ENCODE measurements at places on chromosomes 7 and 10.
A peak's percentile ranks its signal among the peaks of the same experiment; 100 is the strongest.

DNA sequence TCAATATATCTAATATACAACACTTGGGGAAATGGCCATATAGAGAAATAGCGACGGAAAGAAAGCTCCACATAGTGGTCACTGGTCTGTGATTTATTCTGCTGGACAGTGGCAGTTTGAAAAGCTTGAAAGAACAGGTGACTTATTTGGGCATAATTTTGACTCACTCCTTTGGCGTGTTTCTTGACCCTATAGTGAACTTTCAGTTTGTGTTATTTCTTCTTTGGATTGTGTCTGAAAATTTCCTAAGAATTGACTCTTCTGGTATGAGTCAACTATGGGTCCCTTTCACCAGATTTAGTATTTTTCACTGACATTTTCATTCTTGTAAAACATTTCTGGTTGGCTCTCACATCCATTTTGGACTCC, 25.8 kb upstream of the IMMP2L start:
- no peak for DNase-seq

- DNase-seq: no peak
Measured at GRCh38 chr7:158273138-158273651, 314.4 kb downstream of the PTPRN2 start.

DNA sequence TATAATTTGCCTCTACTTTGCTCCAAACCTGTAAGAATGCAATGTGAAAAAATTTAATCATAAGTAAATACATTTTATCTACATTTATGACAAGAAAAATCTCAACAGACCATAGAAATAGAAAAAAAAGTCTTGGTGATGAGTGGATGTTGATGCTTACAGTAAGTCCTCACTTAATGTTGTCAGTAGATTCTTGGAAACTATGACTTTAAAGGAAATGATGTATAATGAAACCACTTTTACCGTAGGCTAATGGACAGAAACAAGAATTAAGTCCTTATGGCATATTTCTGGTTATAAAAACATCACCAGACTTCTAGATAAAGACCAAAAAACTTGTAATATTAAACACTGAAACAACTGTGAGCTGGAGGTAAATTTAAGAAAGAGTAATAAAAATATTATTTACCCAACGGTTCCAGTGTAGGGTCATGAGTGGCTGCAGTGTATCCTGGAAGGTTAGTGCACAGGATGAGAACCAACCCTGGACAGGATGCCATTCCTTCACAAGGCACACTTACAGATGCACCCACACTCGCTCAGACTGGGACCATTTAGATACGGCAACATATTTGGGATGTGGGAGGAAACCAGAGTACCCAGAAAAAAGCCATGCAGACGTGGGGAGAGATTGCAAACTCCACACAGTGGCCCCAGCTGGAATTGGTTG, 76.3 kb downstream of the GLCCI1 start:
- no peak for DNase-seq

DNA sequence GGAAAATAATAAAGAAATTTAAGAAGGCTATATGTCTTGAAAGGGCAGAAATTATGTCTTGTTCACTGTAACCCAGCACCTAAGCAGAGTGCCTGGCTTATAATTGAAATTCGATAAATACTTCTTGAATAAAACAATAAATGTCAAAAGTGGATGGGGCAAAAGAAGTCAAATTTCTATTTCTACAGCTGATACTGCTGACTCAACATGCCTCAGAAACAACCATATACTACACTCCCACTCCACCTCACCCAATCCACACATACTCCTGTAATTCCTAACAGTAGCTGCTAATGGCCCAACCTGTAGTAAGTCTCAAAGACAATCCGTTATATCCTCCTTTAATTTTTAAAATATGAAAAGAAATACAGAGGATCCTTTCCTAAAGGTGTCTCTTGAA, 48.1 kb upstream of the LRRN3 start:
- DNase-seq: no peak

DNA sequence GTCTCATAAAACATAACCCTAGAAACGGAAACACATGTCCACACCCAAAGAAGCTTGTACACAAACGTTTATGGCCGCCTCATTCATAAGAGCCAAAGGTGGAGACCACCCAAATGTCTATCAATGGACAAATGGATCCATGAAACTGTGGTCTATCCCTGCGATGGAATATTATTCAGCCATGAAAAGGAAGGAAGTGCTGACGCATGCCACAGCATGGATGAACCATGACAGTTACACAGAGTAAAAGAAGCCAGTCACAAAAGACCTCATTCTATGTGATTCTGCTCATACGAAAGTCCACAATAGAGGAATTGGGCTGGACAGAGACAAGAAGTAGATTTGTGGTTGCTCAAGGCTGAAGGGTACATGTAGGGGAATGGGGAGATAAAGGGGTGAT, 10.8 kb downstream of the CHST15 start:
- DNase-seq: no peak

DNA sequence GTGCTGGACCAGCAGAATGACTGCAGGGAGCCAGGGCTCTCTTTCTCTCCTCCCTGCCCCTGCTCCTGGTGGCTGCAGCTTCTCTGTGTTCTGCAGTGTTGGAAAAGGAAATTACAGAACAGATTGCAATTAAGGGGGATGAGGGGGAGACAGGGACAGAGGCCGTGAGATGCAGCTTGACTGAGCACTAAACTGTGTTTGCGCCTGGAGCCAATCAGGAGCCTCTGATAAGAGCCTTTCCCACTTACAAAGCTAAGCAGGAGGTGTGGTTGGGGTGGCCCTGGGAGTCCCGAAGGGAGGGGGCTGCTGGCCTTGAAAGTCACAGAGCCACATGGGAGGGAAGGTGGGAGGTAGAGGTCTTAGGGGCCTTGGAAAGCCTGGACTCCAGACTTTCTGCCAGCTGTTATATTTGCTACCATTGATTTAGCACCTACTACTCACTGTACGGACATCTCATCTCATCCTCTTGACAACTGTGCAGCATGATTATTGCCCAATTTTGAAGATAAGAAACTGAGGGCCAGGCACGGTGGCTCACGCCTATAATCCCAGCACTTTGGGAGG, 26.7 kb downstream of the TRIM8 start:
- no peak for DNase-seq

- DNase-seq: peak; percentile 56
Measured at GRCh38 chr7:100407285-100408180, 21.0 kb downstream of the ZCWPW1 start.

DNA sequence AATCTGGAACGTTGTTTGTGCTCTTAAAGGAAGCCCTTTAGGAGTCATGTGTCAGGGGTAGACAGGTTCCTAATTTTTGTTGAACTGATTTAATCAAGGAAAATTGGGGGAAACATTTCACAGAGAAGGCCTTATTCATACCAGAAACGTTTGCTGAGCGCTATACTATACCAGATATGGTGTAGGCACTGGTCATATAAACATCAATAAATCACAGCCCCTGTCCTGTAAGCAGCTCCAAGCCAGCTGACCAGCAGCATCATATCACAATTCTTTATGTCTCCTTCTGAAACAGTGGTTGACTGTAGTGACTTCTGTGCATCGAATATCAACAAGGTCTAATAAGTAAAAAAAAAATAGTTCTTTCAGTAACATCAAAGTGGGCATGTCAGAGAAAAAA, 1.1 kb downstream of the TMEM178B start:
- DNase-seq: no peak

DNA sequence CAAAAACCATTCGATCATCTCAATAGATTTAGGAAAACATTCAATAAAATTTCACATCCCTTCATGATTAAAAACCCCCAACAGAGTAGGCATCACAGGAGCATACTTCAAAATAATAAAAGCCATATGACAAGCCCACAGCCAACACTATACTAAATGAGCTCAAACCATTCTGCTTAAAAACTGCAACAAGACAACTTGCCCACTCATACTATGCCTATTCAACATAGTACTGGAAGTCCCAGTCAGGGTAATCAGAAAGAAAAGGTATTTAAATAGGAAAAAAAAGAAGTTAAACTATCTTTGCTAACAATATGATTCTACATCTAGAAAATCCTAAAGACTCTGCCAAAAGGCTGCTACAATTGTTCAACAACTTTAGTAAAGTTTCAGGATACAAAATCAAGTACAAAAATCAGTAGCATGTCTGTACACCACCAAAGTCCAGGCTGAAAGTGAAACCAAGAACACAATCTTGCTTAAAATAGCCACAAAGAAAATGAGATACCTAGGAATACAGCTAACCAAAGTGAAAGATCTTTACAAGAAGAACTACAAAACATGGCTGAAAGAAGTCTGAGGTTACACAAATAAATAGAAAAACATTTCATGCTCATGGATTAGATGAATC, 882.6 kb downstream of the GRM8 start:
- no peak for DNase-seq

DNA sequence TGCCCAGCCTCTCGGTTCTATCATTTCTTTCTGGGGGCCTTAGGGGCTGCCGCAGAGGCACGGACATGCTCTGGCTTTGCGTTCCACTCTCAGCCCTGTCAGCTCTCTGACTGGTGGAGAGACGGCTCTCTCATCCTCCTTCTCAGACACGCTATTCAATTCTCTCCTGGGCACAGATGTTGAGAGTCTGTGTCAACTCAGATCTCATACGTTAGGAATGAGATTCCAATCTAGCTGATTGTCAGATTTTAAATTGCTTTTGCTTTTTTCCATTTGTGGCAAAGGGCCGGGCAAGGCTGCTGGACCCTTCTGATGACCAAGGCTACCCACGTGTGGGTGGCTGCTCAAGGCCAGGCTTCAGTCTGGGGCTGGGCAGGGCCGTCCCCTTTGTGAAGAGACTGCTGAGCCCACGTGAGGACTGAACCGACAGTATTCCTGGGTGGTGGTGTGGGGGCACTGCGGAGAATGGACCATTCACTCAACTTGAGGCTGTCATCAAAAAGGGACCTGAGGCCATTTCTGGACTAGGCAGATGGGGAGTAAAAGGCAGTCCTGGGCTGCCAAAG, 71.5 kb downstream of the CLEC2L start:
- DNase-seq: no peak

GRCh38 chr7:27200761-27201579, 1.1 kb upstream of the HOXA13 start:
- DNase-seq: no peak

GRCh38 chr7:73827567-73828106, 3.2 kb upstream of the CLDN4 start:
- no peak for DNase-seq

DNA sequence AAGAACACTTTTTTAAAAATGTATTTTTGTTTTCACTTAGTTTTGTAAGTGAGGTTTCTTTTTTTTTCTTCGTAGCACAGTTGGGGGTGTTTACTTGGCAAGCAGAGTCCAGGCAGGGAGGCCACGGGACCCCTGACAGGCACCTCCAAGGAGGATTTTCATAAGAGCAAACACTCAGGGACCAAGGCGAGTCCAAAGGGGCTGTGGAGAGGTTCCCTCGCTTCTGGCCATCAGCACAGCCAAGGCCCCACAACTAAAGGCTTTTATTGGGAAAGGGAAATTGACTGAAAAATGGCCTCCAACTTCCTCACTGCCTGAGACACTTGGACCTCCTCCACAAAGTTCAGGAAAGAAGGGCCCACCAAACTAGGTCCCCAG, 173.8 kb downstream of the LRRC4 start:
- DNase-seq: no peak

GRCh38 chr10:79353726-79354125, 6.5 kb downstream of the PPIF start:
- DNase-seq: no peak

GRCh38 chr7:121909716-121910345, 36.9 kb downstream of the PTPRZ1 start:
- DNase-seq: no peak

GRCh38 chr7:155170331-155170730, 100.2 kb downstream of the HTR5A start:
- DNase-seq: no peak

DNA sequence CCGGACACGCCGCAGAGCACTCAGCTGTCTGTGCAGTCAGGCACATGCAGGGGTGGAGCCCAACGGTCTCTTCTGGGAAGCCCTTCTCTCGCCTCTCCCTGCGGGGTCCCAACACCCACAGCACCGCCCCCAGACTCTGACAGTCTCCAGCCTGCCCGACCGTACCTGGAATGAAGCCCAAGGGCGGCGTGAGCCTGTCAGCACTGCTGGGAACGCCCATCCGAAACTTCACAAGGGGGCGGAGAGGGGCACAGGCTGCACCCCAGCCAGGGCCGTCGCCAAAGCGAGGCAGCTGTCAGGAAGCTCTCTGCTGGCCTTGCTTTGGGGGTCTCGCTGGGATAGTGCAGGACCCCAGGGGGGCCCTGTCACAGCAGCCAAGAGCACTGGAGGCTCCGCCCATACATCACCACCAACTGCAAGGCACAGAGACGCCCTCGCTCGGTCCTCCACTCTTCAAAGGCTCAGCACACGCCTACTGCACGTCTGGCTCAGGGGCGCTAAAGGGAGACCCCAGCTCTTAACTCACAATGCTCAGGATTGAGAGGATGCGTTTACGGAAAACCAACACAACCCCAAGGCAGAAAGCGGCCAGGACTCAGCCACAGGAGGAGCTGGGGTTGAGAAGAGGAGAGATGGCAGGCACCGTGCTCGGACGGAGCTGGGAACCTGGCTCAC, 30.9 kb downstream of the MAD1L1 start:
- DNase-seq: no peak

DNA sequence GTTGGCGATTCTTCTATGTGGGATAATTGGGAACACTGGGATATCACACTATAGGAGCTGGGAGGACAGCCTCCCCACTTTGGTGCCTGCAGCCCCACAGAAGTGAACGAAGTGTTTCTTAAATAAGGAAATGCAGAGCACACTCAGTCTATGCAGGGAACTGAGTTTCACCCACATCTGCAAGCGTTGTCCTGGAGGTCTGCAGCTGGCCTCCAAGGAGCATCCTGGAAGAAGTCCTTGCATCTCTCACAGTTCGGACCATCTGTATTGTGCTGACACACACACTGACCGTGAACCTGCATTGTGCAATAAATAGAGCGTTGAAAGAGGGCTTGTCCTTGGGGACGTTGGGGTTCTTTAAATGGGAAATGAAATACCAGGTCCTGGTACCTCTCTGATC, 25.8 kb downstream of the LAMB4 start:
- DNase-seq: no peak

- DNase-seq: no peak
Measured at GRCh38 chr10:47101807-47102206, 190.6 kb downstream of the PTPN20 start.

DNA sequence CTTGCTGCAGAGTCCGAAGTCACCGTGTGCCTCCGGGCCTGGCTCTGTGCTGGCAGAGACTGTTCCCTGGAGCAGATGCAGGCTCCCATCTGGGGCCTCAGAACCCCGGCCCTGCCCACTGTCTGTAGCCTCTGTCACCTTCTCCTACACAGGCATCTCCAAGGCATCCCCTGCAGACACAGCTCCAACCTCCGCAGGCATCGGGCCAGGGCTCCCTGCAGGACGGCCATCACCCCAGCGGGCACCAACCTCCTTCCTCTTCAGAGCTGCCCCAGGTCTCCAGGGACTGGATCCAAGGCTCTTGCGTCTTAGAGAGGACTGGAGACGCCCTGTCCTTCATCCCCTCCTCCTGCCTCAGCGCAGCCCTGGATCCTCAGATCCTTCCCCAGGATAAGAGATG, 69.9 kb upstream of the MYL10 start:
- no peak for DNase-seq

- DNase-seq: no peak
Measured at GRCh38 chr10:132436861-132437410, 39.9 kb downstream of the PWWP2B start.
